ENCODE measurements at places on chromosomes 4 and X.

DNA sequence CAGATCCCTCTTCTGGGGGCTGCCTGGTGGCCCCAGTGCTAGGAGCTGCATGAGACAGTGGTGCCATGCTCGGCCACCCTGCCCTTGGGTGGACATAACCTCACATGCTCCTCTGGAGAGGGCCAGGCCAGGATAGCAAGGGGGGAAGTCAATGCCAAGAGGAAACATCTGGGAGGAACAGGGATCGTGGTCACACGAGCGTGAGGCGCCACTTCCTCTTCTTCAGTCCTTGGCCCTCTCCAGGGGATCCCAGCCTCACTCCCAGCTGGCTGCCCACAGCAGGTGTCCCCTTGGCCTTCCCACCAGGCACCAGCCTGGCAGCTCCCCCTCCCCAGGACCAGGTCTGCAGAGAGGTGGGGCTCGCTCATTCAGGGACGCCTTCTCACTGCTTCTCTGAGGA is 28.6 kb downstream of the TBC1D14 start:
- H3K27ac ChIP-seq = no peak overlapping the region
- H3K36me3 ChIP-seq = peaks cover 15% of the 10 kb centered on the region
- no peaks in the 10 kb centered on the region for H3K27me3 ChIP-seq
- H3K4me3 ChIP-seq = no peak overlapping the region
- DNase-seq = no peak
- peaks cover 72% of the 10 kb centered on the region for H3K4me1 ChIP-seq

- H3K27me3 ChIP-seq = no peaks in the 10 kb centered on the region
- H3K4me3 ChIP-seq = no peak overlapping the region
- no peaks in the 10 kb centered on the region for H3K36me3 ChIP-seq
- no peaks in the 10 kb centered on the region for H3K4me1 ChIP-seq
These were observed 225.8 kb upstream of the GIMD1 start for GRCh38 chr4:106594291-106594952.

- H3K27ac ChIP-seq = no peak overlapping the region
- H3K27me3 ChIP-seq = peaks cover 17% of the 10 kb centered on the region
- no peak overlapping the region for H3K4me3 ChIP-seq
- peak; percentile 10 for DNase-seq
These were observed 980 bp upstream of the GIMD1 start for GRCh38 chr4:106369456-106370060.

DNA sequence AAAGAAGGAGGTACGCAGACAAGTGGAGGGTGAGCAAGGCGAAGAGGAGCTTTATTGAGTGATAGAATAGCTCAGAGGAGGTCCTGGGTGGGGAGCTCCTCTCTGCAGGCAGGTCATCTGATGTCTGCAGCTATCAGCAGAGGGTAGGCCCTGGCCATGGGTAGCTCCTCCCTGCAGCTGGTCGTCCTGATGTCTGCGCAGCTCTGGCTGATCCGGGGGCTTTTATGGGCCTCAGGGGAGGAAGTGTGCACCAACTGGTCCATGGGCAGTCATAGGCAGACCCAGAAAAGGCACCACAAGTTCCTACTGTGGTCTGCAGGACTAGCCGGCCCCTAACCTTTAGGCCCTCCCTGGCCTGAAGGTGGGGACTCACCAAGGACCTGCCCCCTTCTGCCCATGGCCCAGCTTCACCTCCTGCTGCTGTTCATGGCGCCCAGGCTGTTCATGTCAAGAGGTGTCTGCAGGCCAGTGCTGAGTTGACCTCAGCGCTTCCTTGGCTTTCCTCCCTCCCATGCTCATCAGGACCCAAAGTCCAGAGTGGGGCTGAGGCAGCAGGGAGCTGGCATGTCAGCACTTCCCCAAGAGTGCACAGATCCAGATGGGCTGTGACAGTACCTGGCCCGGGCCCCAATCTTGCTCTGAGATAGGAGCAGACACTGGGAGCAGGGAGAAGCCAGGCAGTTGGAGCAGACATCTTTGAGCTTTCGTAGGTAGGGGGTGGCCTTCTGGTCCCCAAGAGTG is 46.1 kb downstream of the ARAP2 start:
- H3K4me1 ChIP-seq = peaks cover 9% of the 10 kb centered on the region
- no peak for DNase-seq
- H3K27ac ChIP-seq = no peak overlapping the region
- H3K27me3 ChIP-seq = no peaks in the 10 kb centered on the region

DNA sequence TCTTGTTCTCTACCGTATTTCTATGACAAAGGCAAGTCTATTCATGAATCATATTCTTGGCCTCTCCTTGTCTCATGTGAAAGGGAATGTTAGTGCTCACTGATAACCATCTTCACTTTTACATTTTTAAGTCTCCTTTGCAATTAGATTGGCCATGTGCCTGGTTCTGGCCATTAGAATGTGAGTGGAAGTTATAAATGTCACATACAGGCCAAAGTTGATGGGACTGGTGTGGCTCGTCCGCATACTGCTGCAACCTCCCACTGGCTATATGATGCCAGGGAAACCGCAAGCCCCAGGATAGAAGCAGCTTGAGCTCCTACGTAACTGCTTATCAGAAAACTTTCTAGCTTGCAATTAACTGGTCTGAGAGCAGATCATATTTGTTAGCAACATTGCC is 86.1 kb downstream of the MAGEC1 start:
- no peaks in the 10 kb centered on the region for H3K27me3 ChIP-seq
- no peak overlapping the region for H3K27ac ChIP-seq
- no peaks in the 10 kb centered on the region for H3K36me3 ChIP-seq
- DNase-seq = no peak

GRCh38 chr4:98771959-98772632 is 113.7 kb upstream of the TSPAN5 start:
- H3K27me3 ChIP-seq = no peaks in the 10 kb centered on the region
- no peaks in the 10 kb centered on the region for H3K36me3 ChIP-seq
- H3K27ac ChIP-seq = no peak overlapping the region
- no peak overlapping the region for H3K4me3 ChIP-seq
- no peak for DNase-seq

- no peak overlapping the region for H3K4me3 ChIP-seq
- H3K27me3 ChIP-seq = no peaks in the 10 kb centered on the region
- H3K4me1 ChIP-seq = peaks cover 2% of the 10 kb centered on the region
- peaks cover 2% of the 10 kb centered on the region for H3K36me3 ChIP-seq
These were observed 102.2 kb downstream of the EDA start for GRCh38 chrX:69718102-69718501.

DNA sequence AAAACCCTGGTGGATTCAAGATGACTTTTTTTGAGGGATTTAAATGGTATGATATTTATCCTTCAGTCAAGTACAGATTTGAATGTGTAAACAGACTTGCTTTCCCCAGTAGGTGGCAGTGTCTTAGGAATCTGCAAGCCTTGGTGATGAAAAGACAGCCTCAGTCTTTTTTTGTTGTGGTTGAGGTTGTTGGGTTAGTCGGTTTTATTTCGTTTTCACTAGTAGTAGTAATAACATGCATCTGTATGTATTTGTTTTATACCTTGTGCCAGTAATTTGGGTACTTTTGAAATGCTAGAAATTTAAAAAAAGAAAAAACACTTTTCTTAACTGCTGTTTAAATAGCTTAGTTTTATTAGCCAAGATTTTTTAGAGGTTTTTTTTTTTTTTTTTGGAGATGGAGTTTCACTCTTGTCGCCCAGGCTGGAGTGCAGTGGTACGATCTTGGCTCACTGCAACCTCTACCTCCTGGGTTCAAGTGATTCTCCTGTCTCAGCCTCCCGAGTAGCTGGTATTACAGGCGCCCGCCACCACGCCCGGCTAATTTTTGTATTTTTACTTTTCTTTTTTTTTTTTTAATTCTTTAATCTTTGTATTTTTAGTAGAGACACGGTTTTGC is 39.2 kb downstream of the COPS4 start:
- peaks cover 31% of the 10 kb centered on the region for H3K36me3 ChIP-seq
- H3K4me1 ChIP-seq = peaks cover 17% of the 10 kb centered on the region
- no peak overlapping the region for H3K27ac ChIP-seq
- no peaks in the 10 kb centered on the region for H3K27me3 ChIP-seq
- peak; percentile 34 for DNase-seq

- no peaks in the 10 kb centered on the region for H3K27me3 ChIP-seq
- no peak overlapping the region for H3K27ac ChIP-seq
- no peaks in the 10 kb centered on the region for H3K36me3 ChIP-seq
- no peak for DNase-seq
These were observed 204.1 kb upstream of the DDX53 start for GRCh38 chrX:22795671-22796070.

DNA sequence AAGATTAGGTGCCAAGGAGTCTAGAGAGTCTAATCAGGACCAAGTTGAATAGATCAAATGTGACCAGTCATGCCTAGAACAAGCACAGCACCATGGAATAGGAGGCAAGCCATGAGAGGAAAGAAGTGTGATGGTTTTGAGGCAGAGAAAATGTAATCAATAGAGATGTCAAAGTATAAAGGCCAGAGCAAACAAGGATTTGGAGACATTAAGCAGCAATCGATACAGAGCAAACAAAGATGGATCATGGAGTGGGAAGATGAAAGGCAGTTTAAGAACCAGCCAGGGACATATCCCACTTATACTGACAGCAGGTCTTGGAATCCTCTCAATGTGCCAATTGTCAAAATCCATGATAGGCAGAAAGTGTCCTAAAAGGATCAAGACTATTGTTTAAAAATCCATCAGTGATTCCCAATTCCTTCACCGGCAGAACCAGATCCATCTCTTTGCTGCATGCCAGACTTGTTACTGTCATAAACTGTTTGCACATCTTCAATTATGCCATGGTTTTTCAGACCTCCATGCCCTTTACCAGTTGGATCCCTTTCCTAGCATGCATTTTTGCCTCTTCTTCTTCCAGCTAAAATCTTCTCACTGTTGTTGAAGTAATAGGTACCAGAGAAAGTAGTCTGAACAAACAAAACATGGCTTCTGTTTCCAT is 520.7 kb upstream of the ARX start:
- no peak overlapping the region for H3K4me3 ChIP-seq
- no peak overlapping the region for H3K27ac ChIP-seq
- H3K27me3 ChIP-seq = no peaks in the 10 kb centered on the region
- DNase-seq = no peak

- H3K4me3 ChIP-seq = no peak overlapping the region
- H3K27me3 ChIP-seq = no peaks in the 10 kb centered on the region
- peaks cover 4% of the 10 kb centered on the region for H3K4me1 ChIP-seq
These were observed 44.1 kb downstream of the PPM1K start for GRCh38 chr4:88240297-88240714.

- no peaks in the 10 kb centered on the region for H3K36me3 ChIP-seq
- H3K27ac ChIP-seq = no peak overlapping the region
- H3K4me1 ChIP-seq = no peaks in the 10 kb centered on the region
- no peak overlapping the region for H3K4me3 ChIP-seq
- no peaks in the 10 kb centered on the region for H3K27me3 ChIP-seq
These were observed 82.1 kb downstream of the GUCY2F start for GRCh38 chrX:109399831-109400230.

- peaks cover 2% of the 10 kb centered on the region for H3K27me3 ChIP-seq
- no peak for DNase-seq
- no peak overlapping the region for H3K27ac ChIP-seq
- no peaks in the 10 kb centered on the region for H3K4me1 ChIP-seq
- no peak overlapping the region for H3K4me3 ChIP-seq
These were observed 39.9 kb downstream of the LNX1 start for GRCh38 chr4:53551281-53551864.

GRCh38 chr4:81607950-81608349 is 136.2 kb upstream of the RASGEF1B start:
- H3K4me3 ChIP-seq = no peak overlapping the region
- H3K27ac ChIP-seq = no peak overlapping the region

GRCh38 chr4:117908306-117909207 is 125.7 kb upstream of the NDST3 start:
- DNase-seq = no peak
- no peaks in the 10 kb centered on the region for H3K36me3 ChIP-seq
- no peaks in the 10 kb centered on the region for H3K27me3 ChIP-seq

DNA sequence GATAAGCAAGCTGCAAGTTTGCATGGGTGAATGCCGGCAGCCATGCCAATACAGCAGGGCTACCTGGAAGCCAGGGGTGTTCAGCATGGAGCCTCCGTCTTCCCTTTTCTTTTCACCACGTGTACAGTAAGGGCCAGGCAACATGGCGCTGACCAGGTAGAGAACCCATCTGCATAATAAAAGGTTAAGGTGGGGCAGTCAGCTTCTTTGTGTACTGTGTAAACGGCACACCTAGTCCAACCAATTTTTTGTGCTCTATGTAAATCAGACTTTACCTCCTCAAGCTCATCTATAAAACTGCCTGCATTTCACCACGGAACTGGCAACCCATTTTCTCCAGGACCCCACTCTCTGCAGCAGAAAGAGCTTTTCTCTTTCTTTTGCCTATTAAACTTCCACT is 286.8 kb upstream of the VCX3A start:
- DNase-seq = no peak
- no peak overlapping the region for H3K4me3 ChIP-seq
- no peaks in the 10 kb centered on the region for H3K4me1 ChIP-seq

- no peak for DNase-seq
- H3K4me3 ChIP-seq = no peak overlapping the region
- H3K4me1 ChIP-seq = peaks cover 13% of the 10 kb centered on the region
- H3K27me3 ChIP-seq = no peaks in the 10 kb centered on the region
- H3K27ac ChIP-seq = no peak overlapping the region
These were observed 3.3 kb downstream of the RADX start for GRCh38 chrX:106615041-106615440.

DNA sequence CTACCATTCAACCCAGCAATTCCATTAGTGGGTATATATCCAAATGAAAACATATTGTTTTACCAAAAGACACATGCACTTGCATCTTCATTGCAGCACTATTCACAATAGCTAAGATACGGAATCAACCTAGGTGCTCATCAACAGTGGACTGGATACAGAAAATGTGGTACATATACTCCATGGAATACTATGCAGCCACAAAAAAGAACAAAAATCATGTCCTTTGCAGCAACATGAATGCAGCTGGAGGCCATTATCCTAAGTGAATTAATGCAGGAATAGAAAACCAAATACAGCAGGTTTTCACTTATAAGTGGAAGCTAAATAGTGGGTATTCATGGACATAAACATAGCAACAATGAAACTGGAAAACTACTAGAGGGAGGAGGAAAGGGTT is 38.1 kb upstream of the BBS7 start:
- no peaks in the 10 kb centered on the region for H3K36me3 ChIP-seq
- no peak overlapping the region for H3K27ac ChIP-seq
- no peak for DNase-seq
- H3K4me3 ChIP-seq = no peak overlapping the region
- no peaks in the 10 kb centered on the region for H3K4me1 ChIP-seq

DNA sequence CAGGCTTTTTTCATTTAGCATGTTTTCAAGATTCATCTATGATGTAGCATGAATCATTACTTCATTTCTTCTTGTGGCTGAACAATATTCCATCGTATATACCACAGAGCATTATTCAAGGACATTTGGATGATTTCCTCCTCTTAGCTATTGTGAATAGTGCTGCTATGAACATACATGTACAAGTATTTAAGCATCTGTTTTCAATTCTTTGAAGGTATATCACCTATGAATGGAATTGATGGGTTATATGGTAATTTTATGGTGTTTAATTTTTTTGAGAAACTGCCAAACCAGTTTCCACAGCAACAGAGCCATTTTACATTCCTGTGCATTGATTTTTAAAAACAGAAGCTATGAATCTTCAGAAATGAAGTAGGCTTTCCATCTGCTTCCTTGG is 36.1 kb upstream of the WDR19 start:
- H3K4me1 ChIP-seq = peaks cover 5% of the 10 kb centered on the region
- H3K36me3 ChIP-seq = no peaks in the 10 kb centered on the region
- no peak overlapping the region for H3K27ac ChIP-seq
- H3K27me3 ChIP-seq = no peaks in the 10 kb centered on the region
- H3K4me3 ChIP-seq = no peak overlapping the region
- DNase-seq = no peak

- DNase-seq = no peak
- peaks cover 5% of the 10 kb centered on the region for H3K27me3 ChIP-seq
- H3K4me1 ChIP-seq = no peaks in the 10 kb centered on the region
- H3K4me3 ChIP-seq = no peak overlapping the region
- H3K36me3 ChIP-seq = no peaks in the 10 kb centered on the region
- no peak overlapping the region for H3K27ac ChIP-seq
These were observed 283.2 kb upstream of the CPEB2 start for GRCh38 chr4:14719053-14719452.

Measured in activated naive CD8-positive, alpha-beta T cell treated with anti-CD3 and anti-CD28 coated beads, Interleukin-2, amount 50 U/mL, for 24 hours (primary cell).